ENCODE measurements at places on chromosomes 3 and 15.

DNA sequence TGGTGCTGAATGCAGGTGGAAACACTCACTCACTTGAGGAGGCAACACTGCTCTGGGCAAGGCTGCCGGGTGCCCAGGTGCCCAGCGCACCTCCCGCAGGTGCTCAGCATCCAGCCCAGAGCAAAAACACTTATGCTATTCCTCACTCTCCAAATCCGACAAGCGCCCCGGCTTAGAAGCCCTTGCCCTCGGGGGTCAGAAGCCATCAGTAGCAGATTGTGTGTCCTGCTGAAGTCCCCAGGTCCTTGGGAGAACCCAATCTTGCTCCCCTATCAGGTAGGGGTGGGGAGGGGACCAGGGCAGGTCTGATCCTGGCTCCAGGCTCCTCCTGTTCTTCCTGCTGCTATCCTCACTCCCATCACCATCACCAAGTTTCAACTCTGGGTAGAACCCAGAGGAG lies 46.7 kb downstream of the TLE3 start:
- no peak overlapping the region for H3K27ac ChIP-seq
- H3K36me3 ChIP-seq, result peaks cover 77% of the 10 kb centered on the region
- DNase-seq, result no peak
- no peaks in the 10 kb centered on the region for H3K27me3 ChIP-seq
- no peaks in the 10 kb centered on the region for H3K4me1 ChIP-seq

DNA sequence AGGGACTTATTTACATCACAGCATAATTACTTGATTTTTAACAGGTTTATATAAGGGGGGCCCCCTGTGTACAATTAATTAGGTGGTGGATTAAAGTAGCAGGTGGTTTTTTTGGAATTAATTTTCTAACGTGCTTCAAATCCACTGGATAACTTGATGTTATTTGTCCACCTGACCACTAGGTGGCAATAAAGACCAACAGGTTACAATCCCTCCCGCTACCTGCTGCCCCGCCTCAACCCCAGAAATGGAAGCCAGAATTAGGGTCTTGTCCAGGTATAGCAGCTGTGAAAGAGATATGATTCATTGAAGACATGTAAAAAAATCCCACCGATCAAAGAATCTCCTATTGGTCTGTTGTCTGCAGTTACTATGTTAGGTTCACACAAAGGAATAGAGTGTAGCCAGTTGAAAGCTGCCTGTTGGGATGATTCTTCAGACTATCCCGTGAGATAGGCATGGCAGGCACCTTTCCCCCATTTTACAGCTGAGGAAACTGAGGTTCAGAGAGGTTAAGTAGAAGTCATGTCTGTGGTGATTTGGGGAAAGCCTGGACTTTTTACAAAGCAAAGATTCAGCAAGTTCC lies 44.0 kb downstream of the MFSD1 start:
- no peaks in the 10 kb centered on the region for H3K27me3 ChIP-seq
- H3K4me3 ChIP-seq, result no peak overlapping the region
- peaks cover 3% of the 10 kb centered on the region for H3K4me1 ChIP-seq
- H3K27ac ChIP-seq, result no peak overlapping the region

- no peak for DNase-seq
- no peaks in the 10 kb centered on the region for H3K27me3 ChIP-seq
- H3K4me3 ChIP-seq, result no peak overlapping the region
- H3K27ac ChIP-seq, result no peak overlapping the region
- no peaks in the 10 kb centered on the region for H3K4me1 ChIP-seq
These were observed 85.8 kb downstream of the ANP32A start for GRCh38 chr15:68734881-68735280.

GRCh38 chr3:141686466-141687291 lies 51.4 kb upstream of the RNF7 start:
- H3K27me3 ChIP-seq, result no peaks in the 10 kb centered on the region
- no peaks in the 10 kb centered on the region for H3K36me3 ChIP-seq
- H3K27ac ChIP-seq, result no peak overlapping the region
- no peak for DNase-seq

DNA sequence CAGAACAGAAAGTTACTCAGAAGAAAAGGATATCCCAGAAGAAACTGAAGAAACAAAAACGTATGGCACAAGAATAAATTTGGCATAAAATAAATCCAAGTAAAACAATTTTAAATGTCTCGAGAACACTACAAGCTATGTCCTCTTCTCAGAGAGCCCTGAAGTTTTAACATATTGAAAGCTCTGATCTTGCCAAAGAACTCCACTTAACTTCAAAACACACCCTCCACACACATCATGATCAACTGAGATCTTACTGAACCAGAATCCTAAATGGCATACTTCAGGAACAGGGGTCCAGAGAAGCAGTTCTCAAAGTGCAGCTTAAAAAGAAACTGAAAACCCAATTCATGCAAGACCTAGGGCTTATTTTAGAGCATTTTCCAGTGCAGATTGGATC lies 194.3 kb downstream of the MAGI1 start:
- H3K36me3 ChIP-seq, result no peaks in the 10 kb centered on the region
- H3K27me3 ChIP-seq, result no peaks in the 10 kb centered on the region
- H3K4me1 ChIP-seq, result no peaks in the 10 kb centered on the region

GRCh38 chr15:44084171-44084570 lies 110.9 kb downstream of the FRMD5 start:
- no peak for DNase-seq
- H3K4me1 ChIP-seq, result no peaks in the 10 kb centered on the region
- no peak overlapping the region for H3K4me3 ChIP-seq
- no peak overlapping the region for H3K27ac ChIP-seq
- H3K36me3 ChIP-seq, result no peaks in the 10 kb centered on the region
- H3K27me3 ChIP-seq, result no peaks in the 10 kb centered on the region

DNA sequence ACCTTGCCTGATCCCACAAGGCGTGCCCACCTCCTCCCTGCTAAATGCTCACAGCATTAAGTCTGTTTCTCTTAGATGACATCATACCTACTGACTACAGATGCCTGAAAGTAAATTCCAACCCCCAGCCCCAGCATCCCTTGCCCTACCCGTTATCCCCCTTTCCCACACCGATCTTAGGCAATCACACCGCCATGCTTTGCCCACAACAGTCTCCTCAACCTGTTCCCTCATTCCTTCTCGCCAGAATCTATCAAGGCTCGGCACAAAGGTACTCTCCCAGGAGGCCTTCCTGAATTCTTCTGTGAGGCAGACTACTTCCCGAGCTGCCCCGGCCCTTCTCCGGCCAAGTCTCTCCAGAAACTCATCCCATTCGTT lies 789 bp upstream of the SEC61A1 start:
- H3K4me1 ChIP-seq, result peaks cover 36% of the 10 kb centered on the region
- peaks cover 27% of the 10 kb centered on the region for H3K36me3 ChIP-seq
- H3K27ac ChIP-seq, result peak overlapping the region; percentile 73
- no peaks in the 10 kb centered on the region for H3K27me3 ChIP-seq

DNA sequence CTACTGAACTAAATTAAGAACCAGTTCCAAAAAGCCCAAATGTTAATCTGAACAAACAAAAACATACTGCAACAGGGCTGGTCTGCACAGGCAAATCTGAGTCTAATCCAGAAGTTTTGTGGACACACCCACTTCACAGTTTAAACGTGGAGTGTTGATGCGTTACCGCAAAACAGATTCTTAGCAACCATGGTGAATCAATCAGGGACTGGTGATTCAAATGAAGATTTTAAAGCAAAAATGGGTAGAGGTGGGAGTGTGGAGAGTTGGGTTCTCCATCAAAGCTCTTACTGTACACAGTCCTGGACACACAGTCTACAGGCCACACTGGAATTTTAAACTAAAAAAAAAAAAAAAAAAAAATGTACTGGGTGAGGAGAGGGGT lies 5.2 kb downstream of the ANXA2 start:
- H3K4me1 ChIP-seq, result peaks cover 73% of the 10 kb centered on the region
- H3K27ac ChIP-seq, result peak overlapping the region; percentile 46
- no peak overlapping the region for H3K4me3 ChIP-seq
- H3K36me3 ChIP-seq, result peaks cover 13% of the 10 kb centered on the region
- DNase-seq, result peak; percentile 67

GRCh38 chr3:117710501-117710900 lies 1000.9 kb downstream of the TUSC7 start:
- no peak for DNase-seq
- H3K27me3 ChIP-seq, result no peaks in the 10 kb centered on the region
- H3K36me3 ChIP-seq, result no peaks in the 10 kb centered on the region
- H3K27ac ChIP-seq, result no peak overlapping the region
- no peaks in the 10 kb centered on the region for H3K4me1 ChIP-seq
- H3K4me3 ChIP-seq, result no peak overlapping the region

DNA sequence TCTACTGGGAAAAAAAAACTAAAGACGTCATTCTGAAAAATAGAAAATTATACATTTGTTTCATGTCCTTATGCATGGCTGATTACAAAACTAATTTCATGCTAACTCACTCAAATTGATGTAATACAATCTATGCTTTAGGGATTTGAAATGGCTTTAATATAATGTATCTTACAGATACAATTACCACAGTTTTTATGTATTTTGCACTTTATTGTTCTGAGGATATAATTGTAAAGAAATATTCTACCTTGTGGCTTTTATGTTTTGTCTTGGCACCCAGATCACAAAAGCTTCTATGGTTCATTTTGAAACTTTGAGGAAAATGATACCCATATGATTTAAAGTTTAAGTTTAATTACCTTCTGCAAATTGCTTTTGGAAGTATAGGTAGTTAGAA lies 122.5 kb downstream of the PLCL2 start:
- H3K27me3 ChIP-seq, result no peaks in the 10 kb centered on the region
- peaks cover 29% of the 10 kb centered on the region for H3K36me3 ChIP-seq
- DNase-seq, result no peak
- H3K4me3 ChIP-seq, result no peak overlapping the region
- H3K4me1 ChIP-seq, result peaks cover 21% of the 10 kb centered on the region
- H3K27ac ChIP-seq, result no peak overlapping the region

GRCh38 chr3:181613813-181614212 lies 97.9 kb upstream of the SOX2 start:
- no peaks in the 10 kb centered on the region for H3K36me3 ChIP-seq
- no peak overlapping the region for H3K27ac ChIP-seq
- H3K4me1 ChIP-seq, result no peaks in the 10 kb centered on the region

- H3K4me1 ChIP-seq, result peaks cover 1% of the 10 kb centered on the region
- no peaks in the 10 kb centered on the region for H3K36me3 ChIP-seq
- H3K4me3 ChIP-seq, result no peak overlapping the region
These were observed 9.9 kb upstream of the EPB42 start for GRCh38 chr15:43230640-43231115.

DNA sequence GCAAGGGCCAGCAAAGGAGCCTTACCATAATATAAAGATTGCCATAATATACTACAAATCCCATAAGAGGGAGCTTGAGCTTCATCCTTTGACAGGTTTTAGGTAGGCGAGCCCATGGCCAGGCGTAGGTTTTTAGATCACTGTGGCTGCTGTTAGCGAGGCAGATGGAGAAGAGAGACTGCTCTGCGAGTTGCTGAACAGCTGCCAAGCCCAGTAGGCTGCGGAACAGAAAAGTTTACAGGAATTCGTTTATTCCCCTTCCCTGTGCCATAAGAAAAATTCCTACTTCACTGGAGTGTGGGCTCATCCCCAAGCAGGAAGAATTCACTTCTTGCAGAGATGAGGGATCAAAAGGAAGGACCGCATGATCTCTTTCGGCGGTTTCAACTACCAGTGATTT lies 30.5 kb downstream of the TMED3 start:
- no peaks in the 10 kb centered on the region for H3K4me1 ChIP-seq
- no peak overlapping the region for H3K4me3 ChIP-seq
- no peaks in the 10 kb centered on the region for H3K36me3 ChIP-seq

DNA sequence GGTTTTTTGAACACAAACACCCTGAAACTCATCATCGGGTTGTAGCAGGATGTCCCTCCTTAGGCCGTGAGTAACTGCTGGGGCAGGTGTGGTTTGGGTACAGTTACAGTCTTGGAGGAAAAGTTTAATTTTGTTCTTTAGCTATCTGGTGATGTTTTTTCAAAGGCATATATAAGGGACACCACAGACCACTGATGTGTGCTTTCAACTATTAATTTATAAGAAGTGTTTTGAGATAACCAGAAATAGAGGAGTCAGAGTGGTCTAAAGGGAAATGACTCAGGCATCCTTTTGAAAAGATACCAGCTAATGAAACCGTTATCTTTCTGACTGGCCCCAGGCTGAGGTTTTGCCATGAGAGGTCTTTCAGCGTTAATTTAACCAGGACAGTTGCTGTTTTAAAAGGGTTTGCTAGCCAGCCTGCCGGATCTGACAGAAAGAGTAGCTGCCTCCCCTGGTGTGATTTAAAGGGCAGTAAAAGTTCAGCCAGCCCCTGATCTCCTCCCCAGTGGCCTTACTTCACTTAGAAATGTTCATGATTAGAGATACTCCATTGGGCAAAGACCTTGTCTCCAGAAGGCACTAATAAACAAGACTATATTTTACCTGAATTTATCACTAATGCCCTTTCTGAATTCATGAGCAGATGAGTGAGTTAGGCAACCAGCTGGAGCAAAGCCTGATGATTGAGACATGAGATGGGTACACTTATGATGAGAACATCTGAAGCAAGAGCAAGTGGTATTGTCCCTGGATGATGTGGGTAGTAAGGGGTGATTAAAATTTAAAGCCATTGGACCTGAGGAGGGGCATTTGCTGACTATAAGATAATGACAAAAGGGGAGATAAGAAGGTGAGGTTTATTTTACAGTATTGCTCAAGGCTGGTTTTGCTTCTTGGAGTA lies 482.5 kb upstream of the TBL1XR1 start:
- no peaks in the 10 kb centered on the region for H3K36me3 ChIP-seq
- no peaks in the 10 kb centered on the region for H3K27me3 ChIP-seq
- no peak overlapping the region for H3K4me3 ChIP-seq

GRCh38 chr3:39295184-39295775 lies 15.4 kb upstream of the CX3CR1 start:
- peaks cover 25% of the 10 kb centered on the region for H3K4me1 ChIP-seq
- H3K36me3 ChIP-seq, result no peaks in the 10 kb centered on the region
- no peak overlapping the region for H3K27ac ChIP-seq
- no peak overlapping the region for H3K4me3 ChIP-seq

GRCh38 chr15:70358011-70358819 lies 260.5 kb upstream of the TLE3 start:
- H3K4me1 ChIP-seq, result no peaks in the 10 kb centered on the region
- H3K27ac ChIP-seq, result no peak overlapping the region
- H3K36me3 ChIP-seq, result no peaks in the 10 kb centered on the region

Measured in CD4-positive, alpha-beta T cell (primary cell).